ENCODE measurements at places on chromosomes 2 and 18.
A peak's percentile ranks its signal among the peaks of the same experiment; 100 is the strongest.

DNA sequence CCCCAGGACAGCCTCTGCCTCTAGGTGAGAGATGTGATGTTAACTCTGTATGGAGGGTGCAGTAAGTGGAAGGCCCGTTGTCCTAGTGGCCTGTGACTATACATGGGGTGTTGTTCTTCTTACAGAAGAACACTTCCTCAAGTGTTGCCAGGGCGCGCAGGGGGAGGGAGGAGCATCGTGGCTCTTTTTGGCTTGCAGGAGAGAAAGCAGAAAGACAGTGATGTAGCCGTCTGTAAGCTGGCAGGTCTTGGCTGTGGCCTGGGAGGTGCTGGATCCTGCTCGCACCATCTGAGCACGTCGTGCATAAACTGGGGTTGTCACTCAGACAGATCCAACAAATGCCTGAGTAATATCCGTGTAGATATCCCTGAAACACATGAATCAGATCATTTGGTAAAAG lies 44.3 kb downstream of the ZNF236 start:
- no peak for DNase-seq

DNA sequence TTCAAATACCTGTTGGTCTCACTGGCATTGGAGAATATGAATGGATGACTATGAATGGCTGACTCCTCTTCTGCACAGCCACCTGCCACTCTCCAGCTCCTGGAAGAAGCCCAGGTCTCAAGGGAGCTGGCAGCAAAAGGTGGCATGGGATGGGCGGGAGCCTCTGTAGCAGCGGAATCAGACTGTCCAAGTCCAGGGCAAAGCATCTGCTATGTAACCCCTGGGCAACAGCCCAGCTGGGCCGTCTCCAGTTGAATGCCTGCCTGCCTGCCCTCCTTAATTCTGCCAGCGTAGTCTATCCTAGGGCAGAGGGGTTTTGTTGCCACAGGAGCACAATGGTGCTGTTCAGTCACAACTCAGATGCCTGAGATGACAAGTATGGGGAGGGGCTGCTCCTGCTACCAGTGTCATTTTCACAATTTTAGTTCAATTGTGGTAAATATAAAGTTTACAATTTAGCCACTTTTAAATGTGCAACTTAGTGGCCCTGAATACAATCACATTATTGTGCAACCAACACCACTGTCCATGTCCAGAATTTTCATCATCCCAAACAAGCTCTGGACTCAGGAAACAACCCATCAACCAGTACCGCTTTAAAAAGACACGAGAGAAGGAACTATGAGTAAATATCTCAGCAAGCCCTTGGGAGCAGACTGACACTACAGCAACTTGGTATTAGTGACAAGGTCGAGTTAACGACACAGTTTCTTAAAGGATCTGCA lies 115.2 kb downstream of the MYO5B start:
- no peak for DNase-seq

GRCh38 chr2:50065835-50066234 lies 911.5 kb upstream of the FSHR start:
- DNase-seq, result no peak

DNA sequence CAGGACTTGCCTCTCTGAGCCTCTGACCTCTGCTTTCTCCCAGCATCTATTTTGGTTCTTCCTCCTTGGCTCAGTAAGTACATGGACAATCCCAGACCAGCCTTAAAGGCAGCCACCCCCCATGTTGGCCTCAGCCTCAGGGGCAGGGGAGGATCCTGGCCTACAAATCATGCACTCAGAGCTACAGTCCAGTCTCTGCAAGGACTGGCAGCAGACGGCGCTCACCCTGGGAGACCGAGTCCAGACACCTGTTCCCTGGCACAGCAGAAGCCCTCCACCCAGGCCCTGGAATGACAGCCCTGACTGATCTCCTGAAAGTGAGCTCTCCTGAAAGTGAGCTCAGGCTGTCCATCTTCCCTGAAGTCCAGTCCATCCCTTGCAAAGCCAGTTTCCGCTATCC lies 25.7 kb upstream of the PTPN4 start:
- no peak for DNase-seq

GRCh38 chr2:28608500-28609424 lies 112.9 kb downstream of the PLB1 start:
- no peak for DNase-seq

DNA sequence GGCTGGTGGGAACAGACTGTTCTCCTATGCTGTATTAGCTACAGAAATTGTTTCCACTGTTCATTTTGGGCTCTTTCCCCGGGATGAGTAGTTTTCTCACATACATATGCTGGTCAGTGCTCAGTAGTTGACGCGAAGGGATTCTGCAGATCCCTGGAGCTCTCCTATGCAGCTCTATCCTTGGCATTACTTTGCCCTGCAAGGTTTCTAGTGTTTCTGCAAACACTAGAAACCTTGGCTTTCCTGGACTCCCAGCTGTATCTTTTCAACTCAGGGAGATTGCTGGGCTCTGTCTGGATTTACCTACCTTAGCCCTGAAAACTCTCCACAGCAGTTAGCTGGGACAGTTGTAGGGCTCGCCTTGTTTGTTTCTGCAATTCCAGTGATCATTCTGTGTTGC lies 10.9 kb downstream of the KIAA1328 start:
- DNase-seq, result no peak

DNA sequence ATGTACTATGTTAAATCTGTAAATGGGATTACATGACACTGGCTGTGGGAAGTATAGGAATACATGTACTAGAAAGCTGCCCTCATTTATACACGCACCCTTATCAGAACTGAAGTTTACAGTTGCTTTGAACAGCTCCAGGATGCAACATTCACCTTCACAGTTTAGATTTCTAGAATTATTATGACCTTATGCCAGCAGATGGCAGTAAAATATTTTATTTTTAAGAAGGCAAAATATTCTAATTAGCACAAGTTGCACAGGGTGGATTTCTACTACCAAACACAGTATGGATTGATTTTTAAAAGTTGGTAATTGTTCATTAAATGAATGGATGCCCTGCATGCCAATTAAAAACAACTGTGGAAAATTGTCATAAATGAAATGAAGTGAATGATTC lies 670.4 kb downstream of the KCNJ3 start:
- DNase-seq, result peak; percentile 20

GRCh38 chr2:191206613-191207471 lies 38.4 kb upstream of the MYO1B start:
- no peak for DNase-seq

GRCh38 chr18:45829855-45830254 lies 4.4 kb downstream of the SIGLEC15 start:
- no peak for DNase-seq

DNA sequence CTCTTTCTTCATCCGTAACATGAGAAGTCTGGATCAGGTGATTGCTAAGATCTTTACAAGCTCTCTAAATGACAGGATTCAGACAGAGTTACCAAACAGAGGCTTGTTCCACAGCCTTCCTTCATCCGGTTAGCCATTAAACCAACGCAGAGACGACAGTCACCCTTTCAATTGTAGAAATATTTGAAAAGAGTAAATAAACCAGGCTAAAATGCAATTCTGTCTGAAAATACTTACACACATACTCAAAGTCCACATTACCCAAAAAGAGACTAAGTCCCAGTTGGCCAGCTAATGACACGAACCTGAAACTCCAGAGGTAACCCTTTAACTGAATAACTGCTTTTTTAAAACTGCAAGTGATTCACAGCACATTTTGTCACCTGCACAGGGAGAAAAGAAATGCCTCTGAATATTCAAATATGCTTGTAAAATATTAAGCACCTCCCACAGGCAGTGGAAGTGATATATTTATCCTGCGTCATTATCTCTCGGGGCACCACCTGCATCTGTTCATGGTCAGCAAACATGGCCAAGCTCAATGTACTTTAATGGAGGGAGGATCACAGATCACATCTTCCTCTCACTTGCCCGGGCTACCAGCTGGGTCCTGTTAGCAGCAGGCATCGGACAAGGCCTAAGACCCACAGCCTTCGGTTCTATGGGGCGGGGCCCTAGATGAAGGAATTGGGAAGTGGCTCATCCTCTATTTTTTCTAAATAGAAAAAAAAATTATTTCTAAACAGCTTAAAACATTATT lies 38.8 kb upstream of the DNER start:
- no peak for DNase-seq

GRCh38 chr18:73690222-73690621 lies 457.4 kb downstream of the FBXO15 start:
- no peak for DNase-seq

All from ELR (cell line).